Endothelial cell of coronary artery (primary cell): ENCODE measurements at places on chromosomes 3 and 15. TPM values are rescaled to one million over a fixed set of nuclear protein-coding genes. Genes with fewer than 3 reads are reported as not detected.

The DZIP1L gene
- total RNA-seq = 5.9 and 15.2 TPM in 2 replicates

The CYP8B1 gene
- total RNA-seq = not detected in 2 replicates

The CCDC33 gene
- total RNA-seq = not detected in 2 replicates

The CACNA1D gene
- total RNA-seq = 0.09 TPM in 1 of 2 replicates, not detected in the other

The MEX3B gene
- 10.4 and 12.4 TPM in 2 replicates for total RNA-seq

The EOGT gene
- total RNA-seq = 90.5 and 92.1 TPM in 2 replicates

The RAB6B gene
- total RNA-seq = 0.45 and 1.1 TPM in 2 replicates

The TMEM212 gene
- not detected in 2 replicates for total RNA-seq

The SIDT1 gene
- total RNA-seq = 0.27 TPM in 1 of 2 replicates, not detected in the other

The CADM2 gene
- under 0.01 TPM in 1 of 2 replicates, not detected in the other for total RNA-seq

The PARP15 gene
- 0.18 and 0.19 TPM in 2 replicates for total RNA-seq

The ASB14 gene
- total RNA-seq = not detected in 2 replicates

The TRIM71 gene
- total RNA-seq = not detected in 2 replicates

The MYO9A gene
- 18.9 and 34.7 TPM in 2 replicates for total RNA-seq

The MESP1 gene
- total RNA-seq = 0.18 and 0.66 TPM in 2 replicates

The CDAN1 gene
- total RNA-seq = 11.3 and 11.7 TPM in 2 replicates

The ZDHHC23 gene
- 1.9 and 2.5 TPM in 2 replicates for total RNA-seq

The PDCD6IP gene
- 72.9 and 108 TPM in 2 replicates for total RNA-seq

The WDR93 gene
- total RNA-seq = under 0.01 TPM in 2 replicates

The MYRIP gene
- total RNA-seq = 5.5 and 8.3 TPM in 2 replicates

The PLA2G4E gene
- not detected in 2 replicates for total RNA-seq

The NR1I2 gene
- under 0.01 and 0.09 TPM in 2 replicates for total RNA-seq

The SLC4A7 gene
- total RNA-seq = 93.9 and 96.3 TPM in 2 replicates

The EDEM1 gene
- total RNA-seq = 18.2 and 23.9 TPM in 2 replicates

The RASGRP1 gene
- total RNA-seq = under 0.01 and 0.85 TPM in 2 replicates

The CD200R1L gene
- not detected in 2 replicates for total RNA-seq

The POC1A gene
- total RNA-seq = 6.8 and 13.2 TPM in 2 replicates

The FSIP1 gene
- 0.63 and 0.75 TPM in 2 replicates for total RNA-seq

The CPB1 gene
- not detected in 2 replicates for total RNA-seq

The ACSBG1 gene
- total RNA-seq = not detected in 2 replicates

The C2CD4B gene
- 18.5 and 38.2 TPM in 2 replicates for total RNA-seq

The PATL2 gene
- under 0.01 and 0.09 TPM in 2 replicates for total RNA-seq

The ZNF502 gene
- total RNA-seq = 3.4 and 4.9 TPM in 2 replicates

The FEM1B gene
- total RNA-seq = 43.6 and 54.9 TPM in 2 replicates

The EPHB3 gene
- total RNA-seq = under 0.01 TPM in 1 of 2 replicates, not detected in the other

The CD96 gene
- not detected in 2 replicates for total RNA-seq

The BOC gene
- 0.09 TPM in 2 replicates for total RNA-seq

The THBS1 gene
- 4,816 and 7,438 TPM in 2 replicates for total RNA-seq

The OXTR gene
- 0.18 and 10.7 TPM in 2 replicates for total RNA-seq

The AMT gene
- total RNA-seq = 0.27 and 1.2 TPM in 2 replicates

The NEK4 gene
- 14.8 and 18.7 TPM in 2 replicates for total RNA-seq

The SLC24A5 gene
- not detected in 2 replicates for total RNA-seq

The UBL7 gene
- total RNA-seq = 21.6 and 23.1 TPM in 2 replicates

The NANOGP8 gene
- not detected in 2 replicates for total RNA-seq

The RHCG gene
- total RNA-seq = under 0.01 and 0.09 TPM in 2 replicates
